ENCODE measurements at places on chromosomes 5 and 9.
A peak's percentile ranks its signal among the peaks of the same experiment; 100 is the strongest.

DNA sequence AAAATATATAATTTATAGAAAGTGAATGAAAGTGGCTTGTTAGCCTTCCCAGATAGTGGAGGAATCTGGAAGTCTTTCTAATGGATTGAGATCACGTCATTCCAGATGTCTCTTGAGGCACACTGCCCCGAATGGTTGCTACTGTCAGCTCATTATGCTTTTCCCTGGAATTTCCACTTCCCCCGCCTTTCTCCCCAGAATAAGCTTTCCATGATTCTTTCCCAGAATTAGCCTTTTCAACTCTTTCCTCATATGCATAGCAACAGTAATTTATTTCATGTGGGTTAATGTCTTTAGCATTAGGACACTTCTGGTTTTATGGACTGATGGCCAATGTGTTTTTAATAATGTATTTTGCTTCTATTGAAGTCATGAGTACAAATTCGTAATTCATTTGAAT is 81.5 kb downstream of the PALM2AKAP2 start:
- no peak for DNase-seq

GRCh38 chr9:97983589-97984187 is 547 bp downstream of the ANP32B start:
- peak; percentile 37 for DNase-seq

DNA sequence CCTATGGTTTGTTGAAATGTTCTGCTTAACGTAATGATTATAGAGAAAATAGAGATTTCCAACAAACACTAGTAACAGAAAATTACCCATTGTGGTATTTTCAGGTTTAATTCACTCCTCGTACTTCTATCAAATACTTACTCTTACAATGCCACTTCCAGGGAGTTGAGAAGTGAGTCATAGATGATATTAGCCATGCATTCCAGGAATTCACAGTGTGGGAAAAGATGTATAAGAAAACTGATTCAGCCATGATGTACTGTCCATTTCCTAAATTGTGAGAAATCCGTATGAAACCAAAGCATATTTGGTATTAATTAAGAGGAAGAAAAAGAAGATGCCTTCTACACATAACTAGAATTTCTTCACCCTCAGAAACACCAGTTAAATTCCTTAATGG is 1854.6 kb upstream of the WWC1 start:
- DNase-seq: no peak

DNA sequence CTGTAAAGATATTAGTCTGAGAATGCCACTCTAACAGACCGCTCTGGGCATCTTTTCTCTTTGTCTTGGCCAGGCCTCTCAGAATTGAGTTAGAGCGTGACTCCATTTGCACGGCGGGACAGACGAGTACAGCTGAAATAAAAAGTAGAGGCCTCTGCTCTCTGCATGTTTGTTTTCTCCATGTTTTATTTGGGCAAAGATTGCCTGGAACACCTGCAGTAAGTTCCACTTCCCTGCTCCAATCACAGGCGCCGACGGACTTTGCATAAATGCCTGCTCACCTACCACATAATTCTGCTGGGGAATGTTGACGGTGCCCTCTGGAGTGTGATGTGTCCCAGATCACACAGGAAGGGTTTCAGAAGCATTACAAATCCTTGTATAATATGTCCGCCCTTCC is 10.6 kb downstream of the SPOCK1 start:
- no peak for DNase-seq

- no peak for DNase-seq
These were observed 26.5 kb upstream of the MTMR12 start for GRCh38 chr5:32339198-32339597.

GRCh38 chr9:128553728-128554127 is 1.3 kb downstream of the SPTAN1 start:
- no peak for DNase-seq

GRCh38 chr5:660491-661030 is 32.6 kb downstream of the TPPP start:
- DNase-seq: no peak

- DNase-seq: no peak
These were observed 117.4 kb downstream of the SSBP2 start for GRCh38 chr5:81633471-81633870.

GRCh38 chr5:77139001-77139400 is 51.9 kb upstream of the ZBED3 start:
- DNase-seq: no peak

DNA sequence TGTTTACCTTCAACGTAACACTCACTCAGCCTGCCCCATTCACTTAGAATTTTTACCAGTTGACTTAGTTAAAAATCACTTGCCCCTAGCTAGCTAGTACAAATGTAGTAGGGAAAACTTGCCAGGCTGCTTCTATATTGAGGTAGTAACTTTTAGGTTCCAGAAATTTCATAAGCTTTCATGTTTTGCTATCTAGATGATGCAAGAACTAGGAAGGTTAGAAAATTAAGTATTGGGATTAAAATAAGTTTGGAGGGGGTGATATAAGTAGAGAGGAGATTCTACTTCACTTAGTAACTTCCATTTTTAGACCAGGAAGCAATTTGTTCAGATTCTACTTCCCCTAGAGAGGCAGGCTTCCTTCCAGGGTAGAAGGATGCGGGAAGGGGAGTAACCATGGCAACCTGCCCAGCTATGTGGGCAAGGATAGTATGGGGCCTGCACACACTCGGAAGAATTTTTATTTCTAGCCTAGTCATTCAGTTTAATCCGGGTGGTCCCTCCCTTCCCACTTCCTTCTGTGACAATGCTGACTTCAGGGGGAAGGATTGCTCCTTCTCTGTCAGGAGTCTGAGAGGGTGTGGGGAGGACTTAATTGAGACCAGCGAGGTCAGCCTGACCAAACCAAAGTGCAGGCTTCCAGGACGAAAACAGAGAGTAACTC is 4.2 kb downstream of the DAB2 start:
- DNase-seq: no peak

DNA sequence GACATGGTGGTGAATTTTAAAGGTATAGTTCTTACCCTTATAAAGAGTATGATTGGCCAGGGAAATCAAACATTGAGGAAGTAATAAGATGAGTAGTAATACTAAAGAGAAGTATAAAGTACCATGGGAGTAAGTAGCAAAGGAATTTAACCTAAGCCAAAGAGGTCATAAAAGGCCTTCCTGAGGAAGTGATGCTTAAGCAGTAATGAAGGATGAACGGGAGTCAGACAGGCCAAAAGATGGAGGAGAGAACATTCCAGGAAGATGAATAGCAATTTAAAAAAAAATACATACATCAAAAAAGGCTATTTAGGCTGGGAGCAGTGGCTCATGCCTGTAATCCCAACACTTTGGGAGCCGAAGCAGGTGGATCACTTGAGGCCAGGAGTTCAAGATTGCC is 29.0 kb downstream of the KLHL3 start:
- DNase-seq: no peak

GRCh38 chr5:3428334-3428733 is 167.3 kb upstream of the IRX1 start:
- no peak for DNase-seq

- DNase-seq: no peak
These were observed 49.2 kb upstream of the NEK6 start for GRCh38 chr9:124208571-124208970.

- no peak for DNase-seq
These were observed 8.7 kb downstream of the TAS2R1 start for GRCh38 chr5:9621379-9621903.

DNA sequence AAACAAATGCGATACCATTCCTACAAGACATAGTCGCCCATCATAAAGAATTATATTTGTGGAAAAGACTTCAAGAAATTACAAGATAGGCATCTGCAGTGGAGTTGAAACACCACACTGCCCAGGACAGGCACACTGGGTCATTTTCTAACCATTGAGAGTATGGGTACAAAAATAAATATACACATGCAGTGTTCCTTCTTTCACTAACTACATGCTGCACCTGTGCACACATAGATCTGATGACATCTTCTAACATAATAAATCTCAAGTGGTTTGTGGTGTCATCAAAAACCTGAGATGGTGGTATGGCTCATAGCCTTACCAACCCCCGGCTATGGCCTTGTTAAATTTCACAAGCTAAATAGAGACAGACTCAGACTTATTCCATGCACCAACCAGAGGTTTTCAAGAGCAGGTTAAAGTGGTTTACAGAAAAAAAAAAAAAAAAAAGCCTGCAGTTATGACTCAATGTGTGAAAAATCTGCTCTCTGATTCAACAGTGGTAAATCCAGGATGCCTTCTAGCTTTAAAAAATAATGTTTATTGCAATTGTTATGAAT is 12.4 kb upstream of the NFIB start:
- DNase-seq: no peak

DNA sequence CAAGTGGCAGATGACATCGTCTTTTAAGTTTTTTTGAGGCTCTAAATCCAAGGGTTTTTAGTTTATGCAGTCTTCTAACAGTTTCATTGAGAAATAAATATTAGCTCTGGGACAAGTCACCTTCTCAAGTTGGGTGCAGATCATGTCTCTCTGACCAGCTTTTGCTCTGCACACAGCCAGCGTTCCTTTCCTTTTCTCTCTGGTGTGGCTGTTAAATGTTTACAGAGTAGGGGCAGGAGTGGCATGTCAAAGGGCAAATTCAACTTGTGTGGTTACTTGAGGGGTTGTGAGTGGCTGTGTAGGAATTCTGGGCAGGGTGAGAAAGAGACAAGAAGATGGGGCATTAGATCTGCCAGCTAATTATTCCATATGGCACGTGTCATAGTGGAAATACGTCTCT is 187.5 kb upstream of the HMHB1 start:
- DNase-seq: no peak

GRCh38 chr5:160940725-160941124 is 88.7 kb upstream of the ATP10B start:
- no peak for DNase-seq

- DNase-seq: no peak
These were observed 1.5 kb upstream of the TTC39B start for GRCh38 chr9:15308511-15308910.

- DNase-seq: no peak
These were observed 1.1 kb downstream of the GALNT10 start for GRCh38 chr5:154191467-154192261.

- DNase-seq: no peak
These were observed 1.6 kb downstream of the INSYN2B start for GRCh38 chr5:169978714-169979113.

GRCh38 chr5:77454123-77454522 is 38.0 kb downstream of the WDR41 start:
- no peak for DNase-seq

GRCh38 chr5:172533399-172534228 is 79.3 kb upstream of the SH3PXD2B start:
- no peak for DNase-seq

Measured in stimulated activated CD8-positive, alpha-beta memory T cell treated with anti-CD3 and anti-CD28 coated beads, Interleukin-7, amount 100 ng/mL, for 24 hours (primary cell).